Activated T-helper 1 cell treated with Interleukin-2 at 50 U/mL for 16 hours (primary cell): ENCODE measurements at places on chromosomes 5 and 9.

DNA sequence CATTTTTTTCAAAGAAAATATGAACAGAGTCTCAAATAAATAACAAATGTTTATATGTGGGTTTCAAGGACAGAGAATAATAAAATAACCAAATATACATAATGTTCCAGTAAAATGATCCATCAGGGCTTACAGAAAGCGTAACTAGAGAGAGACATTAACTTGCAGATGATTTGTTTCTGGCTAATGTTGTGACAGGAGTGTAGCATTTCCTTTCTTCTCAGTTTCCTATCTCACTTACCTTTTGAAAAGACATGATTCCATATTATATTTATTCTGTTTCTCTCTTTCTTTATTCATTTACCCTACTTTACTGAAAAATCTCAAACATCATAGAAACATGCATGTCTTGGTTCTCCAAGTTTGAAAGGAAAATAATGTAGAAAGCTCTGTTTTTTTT, 451.3 kb upstream of the CDH9 start:
- no peak for DNase-seq

GRCh38 chr5:125149527-125149926, 403.1 kb upstream of the ZNF608 start:
- no peak for DNase-seq

DNA sequence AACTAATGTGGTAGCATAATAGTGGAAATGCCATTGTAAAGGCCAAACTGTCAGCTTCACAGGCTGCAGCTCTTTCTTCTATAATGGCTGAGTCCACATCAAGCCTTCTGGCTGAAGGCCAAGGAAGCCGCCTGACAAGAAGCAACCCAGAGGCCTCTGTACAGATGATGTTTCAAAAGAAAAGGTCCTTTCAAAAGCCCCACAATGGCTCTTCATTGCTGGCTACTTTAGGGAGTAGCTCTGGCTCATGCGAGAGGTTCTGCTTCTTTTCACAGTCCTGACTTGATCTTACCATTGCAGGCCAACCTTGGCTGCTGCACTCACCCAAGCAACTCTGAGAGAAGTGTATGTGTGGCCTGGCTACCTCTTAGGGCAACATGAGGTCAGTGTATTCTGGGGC, 54.5 kb upstream of the EQTN start:
- no peak for DNase-seq

- no peak for DNase-seq
These were observed 25.3 kb upstream of the ISOC1 start for GRCh38 chr5:129069292-129069691.

DNA sequence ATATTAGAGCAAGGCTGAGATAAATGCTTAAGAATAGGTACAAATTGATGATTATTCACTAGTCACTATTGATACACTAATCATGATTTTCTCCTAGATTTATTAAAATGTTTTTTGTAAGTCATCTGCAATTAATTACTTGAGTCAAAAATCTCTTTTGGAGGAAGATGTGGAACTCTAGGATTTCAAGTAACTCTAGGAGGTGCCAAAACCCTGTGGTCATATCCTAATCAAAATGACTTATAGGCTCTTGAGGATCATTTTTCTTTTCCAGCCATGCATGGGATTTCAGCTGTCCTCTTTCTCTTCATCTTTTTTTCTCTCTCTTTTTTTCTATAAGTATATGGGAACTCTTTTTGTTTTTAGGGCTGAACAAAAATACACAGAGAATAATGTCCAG, 141.8 kb upstream of the CD180 start:
- no peak for DNase-seq

GRCh38 chr5:173035904-173036707, 20.0 kb upstream of the CREBRF start:
- no peak for DNase-seq

DNA sequence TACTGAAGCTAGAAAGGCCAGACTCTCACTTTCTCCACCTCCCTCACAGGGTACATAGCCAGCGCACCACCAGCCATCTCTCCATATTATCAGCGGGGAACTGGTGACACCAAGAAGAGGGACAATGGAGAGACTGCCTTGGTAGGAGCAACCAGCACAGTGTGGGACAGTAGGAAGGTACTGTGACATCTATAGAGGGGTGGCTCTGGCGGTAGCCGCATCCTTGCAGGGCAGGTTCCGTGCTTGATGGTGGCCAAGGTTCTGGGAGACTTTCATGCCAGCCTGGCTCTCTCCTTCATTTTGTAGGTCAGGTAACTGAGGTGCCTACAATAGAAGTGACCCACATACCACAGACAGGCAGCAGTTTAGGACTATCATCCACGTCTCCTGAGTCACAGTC, 65.5 kb upstream of the SMIM23 start:
- DNase-seq: no peak

GRCh38 chr5:111121926-111122325, 29.8 kb downstream of the WDR36 start:
- no peak for DNase-seq

DNA sequence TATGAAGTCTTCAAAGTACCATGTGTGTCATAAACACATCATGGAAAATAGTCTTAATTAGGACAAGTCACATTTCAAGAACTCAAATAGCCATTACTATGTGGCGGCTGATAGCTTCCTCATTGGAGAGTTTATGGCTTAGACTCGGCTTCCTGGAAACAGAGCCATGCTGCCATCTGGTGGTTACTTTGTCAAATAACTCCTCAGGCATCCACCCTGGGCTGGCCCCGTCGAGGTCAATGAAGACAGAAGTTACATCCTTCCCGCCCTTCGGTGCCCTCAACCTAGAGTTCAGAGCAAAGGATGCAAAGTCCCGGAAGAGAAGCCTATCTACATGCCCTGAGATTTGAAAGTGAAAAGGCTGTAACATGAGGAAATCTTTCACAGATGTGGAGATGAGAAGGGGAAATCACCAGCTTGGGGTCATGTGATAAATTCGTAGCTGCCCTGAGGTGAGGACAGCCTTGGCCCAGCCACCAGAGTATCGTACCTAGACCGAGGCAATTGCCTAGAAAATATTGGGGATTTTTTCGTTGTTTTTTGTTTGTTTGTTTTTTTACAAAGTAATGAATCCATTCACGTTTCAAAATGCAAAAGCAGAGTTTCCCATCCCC, 45.5 kb upstream of the ZNF169 start:
- DNase-seq: peak; percentile 46

DNA sequence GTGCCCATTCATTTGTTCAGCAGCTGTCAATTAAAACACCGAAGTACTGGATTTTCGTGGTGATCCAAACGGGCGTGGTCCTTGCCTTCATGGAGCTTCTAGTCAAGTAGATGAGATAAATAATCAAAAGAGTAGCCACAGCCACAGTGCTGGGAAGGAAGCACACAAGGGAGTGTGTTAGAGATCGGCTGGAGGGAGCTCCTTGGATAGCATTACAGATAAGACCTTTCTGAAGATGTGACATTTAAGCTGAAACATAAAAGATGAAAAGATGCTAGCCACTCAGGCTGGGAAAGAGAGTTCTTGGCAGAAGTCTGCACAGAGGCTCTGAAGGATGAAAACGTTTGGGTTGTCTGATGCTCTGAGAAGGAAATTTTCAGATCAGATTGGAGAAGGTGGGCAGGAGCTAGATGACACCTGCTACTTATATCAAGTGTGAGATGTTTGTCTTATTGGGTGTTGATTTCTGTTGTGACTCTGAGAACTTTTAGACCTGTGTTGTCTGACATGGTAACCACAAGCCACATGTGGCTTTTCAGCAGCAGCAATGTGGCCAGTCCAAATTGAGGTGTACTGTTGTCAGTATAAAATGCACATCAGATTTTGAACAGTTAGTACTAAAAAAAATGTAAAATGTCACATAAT, 123.9 kb downstream of the TLE4 start:
- no peak for DNase-seq

DNA sequence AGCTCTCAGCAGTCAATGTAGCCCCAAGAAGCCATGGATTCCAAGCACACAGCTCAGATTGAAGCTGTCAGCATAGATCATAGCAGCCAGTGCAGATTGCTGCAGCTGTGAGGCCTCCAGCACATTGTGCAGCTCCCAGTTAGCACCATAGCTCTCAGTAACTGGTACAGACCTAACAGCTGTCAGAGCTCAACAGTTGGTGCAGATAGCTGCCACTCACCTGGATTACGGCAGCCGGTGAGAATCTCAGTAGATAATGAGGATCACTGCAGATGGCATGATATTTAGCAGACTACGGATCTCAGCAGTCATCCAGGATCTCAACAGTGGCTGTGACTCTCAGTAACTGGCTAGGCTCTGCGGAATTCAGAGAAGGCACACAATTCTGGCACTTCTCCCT, 500.4 kb downstream of the TUSC1 start:
- no peak for DNase-seq

- DNase-seq: peak; percentile 36
These were observed 89.9 kb upstream of the GNAQ start for GRCh38 chr9:78121488-78121887.

- no peak for DNase-seq
These were observed 472.0 kb upstream of the WWC1 start for GRCh38 chr5:167819406-167819805.

- no peak for DNase-seq
These were observed 45.3 kb upstream of the NAA35 start for GRCh38 chr9:85895685-85896084.

DNA sequence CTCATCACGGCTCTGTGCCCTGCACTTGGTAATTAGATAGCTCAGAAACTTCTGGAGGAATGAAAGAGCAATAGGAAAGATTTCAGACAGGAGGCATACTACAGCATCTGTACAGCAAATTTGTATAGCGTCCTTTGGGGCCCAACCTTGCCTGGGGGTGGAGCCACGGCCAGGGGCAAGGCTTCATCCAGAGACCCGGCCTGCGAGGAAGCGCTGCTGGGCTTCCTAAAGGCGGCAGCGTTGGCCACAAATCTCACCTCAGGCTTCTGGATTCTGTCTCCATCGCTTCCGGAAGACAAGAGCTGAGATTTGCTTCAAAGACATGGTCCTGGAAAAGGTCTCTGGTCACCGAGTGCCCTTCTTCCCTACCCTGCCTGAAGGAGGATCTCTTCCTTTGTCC, 12.2 kb upstream of the SPATA31D1 start:
- no peak for DNase-seq

DNA sequence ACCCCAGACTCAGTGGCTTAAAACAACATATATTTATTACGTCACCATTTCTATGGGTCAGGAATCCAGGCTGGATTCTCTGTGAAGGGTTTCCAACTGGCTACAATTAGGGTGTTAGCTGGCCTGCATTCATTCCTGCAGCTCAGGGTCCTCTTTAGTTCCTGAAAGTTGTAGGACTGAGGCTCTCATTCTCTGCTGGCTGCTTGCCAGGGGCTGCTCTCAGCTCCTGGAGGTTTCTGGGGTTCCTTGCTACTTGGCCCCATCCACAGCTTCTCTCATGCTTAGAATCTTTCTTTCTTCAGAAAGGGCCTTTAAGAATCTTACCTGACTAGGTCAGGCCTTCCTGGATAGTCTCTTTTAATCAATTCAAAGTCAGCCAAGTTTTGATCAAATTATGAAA, 424.6 kb downstream of the GADD45G start:
- DNase-seq: no peak

GRCh38 chr5:14331386-14331781, 188.2 kb downstream of the TRIO start:
- DNase-seq: no peak

- DNase-seq: no peak
These were observed 74.1 kb downstream of the TEK start for GRCh38 chr9:27183131-27183530.

GRCh38 chr9:31519011-31519410, 865.4 kb upstream of the ACO1 start:
- DNase-seq: no peak

DNA sequence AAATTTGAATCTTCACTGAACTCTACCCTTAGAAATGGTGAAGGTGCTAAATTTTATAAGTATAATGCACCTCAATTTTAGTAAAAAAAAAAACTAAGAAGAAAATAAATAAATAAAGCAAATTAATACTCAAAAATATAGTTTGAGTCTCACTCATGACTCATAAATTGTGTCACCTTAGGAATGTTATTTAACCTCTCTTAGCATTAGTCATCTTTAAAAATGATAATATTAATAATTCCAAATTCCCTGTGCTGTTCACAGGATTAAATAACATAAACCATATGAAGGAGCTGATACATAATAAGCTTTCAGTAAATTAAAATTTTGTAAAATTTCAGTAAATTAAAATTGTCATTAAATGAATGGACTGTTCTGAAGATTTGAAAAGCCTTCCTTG, 339.8 kb upstream of the RGMB start:
- DNase-seq: no peak

DNA sequence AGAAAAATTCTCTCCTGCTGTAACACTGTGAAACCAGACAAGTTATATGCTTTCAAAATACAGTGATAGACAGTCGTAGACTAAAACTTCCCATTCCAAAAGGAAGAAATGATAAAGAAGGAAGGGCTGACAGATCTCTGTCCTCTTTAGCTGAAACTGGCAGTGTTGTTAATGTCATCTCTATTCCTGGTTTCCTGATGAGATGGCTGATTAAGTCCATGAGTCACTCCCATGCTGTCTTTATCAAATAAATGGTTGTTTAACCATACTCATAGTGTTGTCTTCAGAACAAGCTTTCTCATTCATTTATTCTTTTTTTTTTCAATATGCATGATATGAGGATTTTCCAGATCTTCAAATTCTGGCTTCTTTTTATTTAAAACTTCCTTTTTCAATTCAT, 952.2 kb upstream of the WWC1 start:
- DNase-seq: no peak

DNA sequence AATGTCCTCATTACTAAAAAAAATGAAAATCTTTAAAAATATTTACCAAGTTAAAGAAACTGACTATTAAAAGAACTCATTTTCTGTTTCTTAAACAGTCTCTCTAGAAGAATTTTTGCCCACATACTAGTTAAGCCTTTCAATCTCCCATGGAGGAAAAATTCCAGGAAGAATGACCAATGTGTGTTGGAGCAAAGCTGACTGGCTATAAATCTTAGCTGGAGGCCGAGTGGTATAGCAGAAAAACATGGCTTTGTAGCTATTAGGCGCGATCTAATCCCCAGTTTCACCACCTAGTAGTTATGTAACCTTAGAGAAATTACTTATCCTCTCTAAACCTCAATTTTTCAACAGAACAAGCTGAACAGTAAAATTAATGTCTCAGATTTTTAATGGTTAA, 135.5 kb upstream of the PRLR start:
- no peak for DNase-seq

- no peak for DNase-seq
These were observed 76.1 kb upstream of the SAP30L start for GRCh38 chr5:154369682-154370081.

DNA sequence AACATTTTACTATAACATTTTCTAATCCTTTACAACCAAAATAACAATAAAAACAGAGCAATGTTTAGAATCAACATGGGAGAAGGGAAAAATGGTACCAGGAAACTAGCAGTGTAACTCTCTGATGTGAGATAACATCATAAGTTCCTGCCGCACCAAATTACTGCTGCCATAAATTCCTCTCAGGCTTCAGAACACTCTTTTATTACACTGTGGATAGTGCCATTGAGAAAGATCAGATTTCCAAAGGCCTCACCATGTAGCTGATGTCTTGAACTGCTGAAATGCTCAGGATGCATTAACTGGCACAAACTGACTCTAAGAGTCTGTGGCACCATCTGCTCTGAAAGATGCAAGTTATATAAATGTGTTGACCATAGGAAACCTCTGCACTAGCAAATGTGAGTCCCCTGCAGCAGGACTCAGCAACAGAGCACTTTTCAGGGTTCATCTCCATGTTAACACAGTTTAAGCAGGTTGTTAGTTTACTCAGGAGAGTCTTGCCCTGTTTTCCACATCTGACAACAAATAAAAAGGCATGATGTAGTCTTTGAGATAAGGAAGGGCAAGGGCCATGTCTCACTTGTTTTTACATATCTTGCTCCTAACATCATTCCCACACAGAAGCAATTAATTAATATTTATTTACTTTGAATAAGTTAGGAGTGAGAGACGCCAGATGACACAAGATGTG, 218.1 kb downstream of the CETN3 start:
- no peak for DNase-seq
